ENCODE measurements at places on chromosomes 11 and 22.

GRCh38 chr11:22728600-22729389, 62.4 kb downstream of the GAS2 start:
- no peak for DNase-seq

GRCh38 chr11:122229078-122229477, 113.1 kb upstream of the BLID start:
- no peak for DNase-seq

GRCh38 chr22:25111579-25112517, 87.8 kb upstream of the CRYBB3 start:
- DNase-seq: no peak

DNA sequence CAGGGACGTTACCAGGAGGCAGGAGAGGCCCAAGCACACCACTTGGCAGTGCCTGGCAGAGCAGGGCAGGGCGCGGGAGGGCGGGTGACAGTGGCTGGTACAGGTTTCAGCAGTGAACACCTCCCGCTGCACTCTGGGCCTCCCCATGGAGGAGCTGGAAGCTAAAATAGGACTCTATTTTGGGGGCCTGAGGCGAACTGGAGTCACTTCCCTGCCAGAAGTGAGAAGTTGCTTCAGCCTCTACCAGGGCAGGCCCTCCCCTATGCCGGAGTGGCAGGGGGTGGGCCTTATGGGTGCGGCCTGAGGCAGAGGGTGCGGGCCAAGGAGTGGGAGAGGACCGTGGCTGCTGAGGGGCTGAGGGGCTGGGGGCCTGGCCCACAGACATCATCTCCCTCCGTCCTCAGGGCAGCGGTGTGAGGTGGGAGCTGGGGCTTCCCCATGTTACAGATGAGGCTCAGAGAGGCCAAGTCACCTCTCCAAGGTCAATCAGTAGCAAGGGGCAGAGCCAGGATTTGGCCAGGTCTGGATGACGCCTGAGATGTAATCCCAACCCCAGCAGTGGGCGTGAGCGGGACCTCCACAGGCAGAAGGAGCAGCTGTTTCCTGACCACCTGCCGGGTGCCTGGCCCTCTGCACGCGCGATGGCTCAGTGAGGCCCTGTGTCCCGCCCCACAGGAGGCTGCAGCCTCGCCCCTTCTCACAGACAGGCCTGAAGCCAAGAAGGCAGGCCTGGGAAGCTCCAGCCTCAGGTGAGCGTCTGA, 39.3 kb downstream of the KCNJ4 start:
- no peak for DNase-seq

DNA sequence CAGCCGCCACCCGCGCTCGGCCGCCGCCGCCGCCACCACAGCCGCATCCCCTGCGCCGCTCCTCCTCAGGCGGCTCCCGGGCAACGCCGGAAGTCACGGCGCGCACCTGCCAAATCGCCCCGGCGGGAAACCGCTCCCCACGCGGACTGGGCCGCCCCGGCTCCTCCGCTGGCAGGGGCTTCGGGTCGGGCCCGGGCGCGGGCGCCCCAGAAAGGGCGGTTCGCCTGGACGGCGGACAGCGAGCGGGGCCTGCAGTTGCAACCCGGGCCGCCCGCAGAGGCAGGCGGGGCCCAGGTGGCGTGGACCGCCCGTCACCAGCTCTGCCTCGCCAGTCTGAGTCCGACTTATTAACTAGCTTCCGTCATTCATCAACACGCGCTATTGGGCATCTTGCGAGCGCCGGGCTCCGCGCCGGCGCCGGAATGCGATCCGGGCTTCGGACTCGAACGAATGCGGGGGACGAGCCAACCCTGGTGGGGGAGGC, at the start of gene HIRA:
HIRA (minus strand) TSS at position 85 of the 484 bp plus-strand sequence. CDS start 257 bp downstream, outside the sequence.
- peak; percentile 69 for DNase-seq

- no peak for DNase-seq
Measured at GRCh38 chr22:44585559-44586350, 87.7 kb upstream of the RTL6 start.

GRCh38 chr22:50551160-50551752, 5.6 kb downstream of the KLHDC7B start:
- no peak for DNase-seq

GRCh38 chr22:34055525-34056200, 135.4 kb upstream of the LARGE1 start:
- no peak for DNase-seq

DNA sequence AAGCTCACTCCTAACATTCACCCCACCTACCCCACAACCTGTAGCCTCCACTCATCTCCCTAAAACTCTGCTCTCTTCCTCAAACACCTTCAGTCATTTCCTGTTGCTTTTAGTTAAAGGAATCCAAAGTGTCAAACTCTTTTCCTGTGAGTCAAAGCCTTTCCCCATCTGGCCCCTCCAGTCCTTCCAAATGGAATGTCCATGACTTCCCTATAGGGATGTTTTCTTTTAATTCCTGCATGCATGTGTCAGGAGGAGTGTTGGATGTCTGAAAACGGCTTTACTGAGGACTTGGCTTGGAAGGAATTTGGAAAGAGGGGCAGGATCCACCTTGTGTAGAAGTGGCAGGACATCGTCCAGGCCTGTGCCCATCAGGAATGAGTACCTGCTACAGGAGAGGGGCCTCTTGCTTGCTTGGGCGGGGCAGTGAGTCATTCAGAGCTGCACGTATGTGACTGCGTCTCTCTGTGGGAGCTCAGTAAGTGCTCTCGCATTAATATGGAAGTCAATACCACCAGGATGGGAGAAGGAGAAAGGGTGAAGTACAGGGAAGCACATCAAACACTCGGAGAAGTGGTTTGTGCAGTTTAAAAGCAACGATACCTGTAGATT, 491.9 kb downstream of the OPCML start:
- DNase-seq: no peak

- DNase-seq: no peak
Measured at GRCh38 chr11:76456571-76456970, 11.8 kb downstream of the EMSY start.

All from activated naive CD8-positive, alpha-beta T cell treated with anti-CD3 and anti-CD28 coated beads, Interleukin-2, amount 50 U/mL, for 16 hours (primary cell).